Left ventricle myocardium inferior (tissue), 1 donor: ENCODE measurements at places on chromosomes 12 and 14. TPM values are rescaled to one million over a fixed set of nuclear protein-coding genes. Genes with fewer than 3 reads are reported as not detected.

Gene RNASE3
- not detected for total RNA-seq

Gene SLC5A8
- total RNA-seq, result not detected

DNA sequence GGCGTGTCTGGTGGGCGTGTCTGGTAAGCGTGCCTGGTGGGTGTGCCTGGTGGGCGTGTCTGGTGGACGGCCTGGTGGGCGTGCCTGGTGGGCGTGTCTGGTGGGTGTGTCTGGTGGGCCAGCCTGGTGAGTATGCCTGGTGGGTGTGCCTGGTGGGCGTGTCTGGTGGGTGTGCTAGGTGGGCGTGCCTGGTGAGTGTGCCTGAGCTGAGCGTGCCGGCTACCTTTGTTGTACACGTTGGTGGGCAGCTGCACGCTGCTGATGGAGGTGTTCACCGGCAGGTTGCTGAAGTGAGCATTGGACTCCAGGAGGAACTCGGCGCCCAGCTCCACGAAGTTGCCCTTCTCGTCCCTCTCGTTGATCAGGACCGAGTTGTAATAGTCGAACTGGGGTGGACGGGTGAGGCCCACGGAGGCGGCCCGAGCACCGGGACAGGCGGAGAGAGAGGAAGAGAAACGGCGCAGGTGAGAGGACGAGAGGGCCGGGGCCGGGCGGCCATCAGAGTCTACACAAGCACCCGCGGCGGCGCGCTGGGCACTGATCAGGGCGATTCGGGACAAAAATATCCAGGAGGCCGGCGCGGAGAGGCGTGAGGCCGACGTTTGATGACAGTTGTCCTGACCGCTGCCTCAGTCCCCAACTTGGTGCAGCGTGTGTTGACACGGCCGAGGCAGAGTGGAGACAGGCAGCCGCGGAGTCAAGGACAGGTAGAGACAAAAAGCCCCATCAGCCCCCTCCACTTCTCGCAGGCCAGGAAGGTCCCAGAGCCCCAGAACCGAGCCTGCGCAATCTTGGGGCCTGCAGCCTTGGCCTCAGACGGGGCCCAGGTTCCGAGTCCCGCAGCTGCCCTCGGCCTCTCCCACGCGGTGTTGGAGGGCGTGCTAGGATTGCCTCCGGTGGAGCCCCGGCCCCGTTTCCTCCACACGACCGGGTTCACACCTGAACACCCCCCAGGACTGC lies 10.5 kb downstream of the CACNA2D4 start:
- DNase-seq, result no peak

DNA sequence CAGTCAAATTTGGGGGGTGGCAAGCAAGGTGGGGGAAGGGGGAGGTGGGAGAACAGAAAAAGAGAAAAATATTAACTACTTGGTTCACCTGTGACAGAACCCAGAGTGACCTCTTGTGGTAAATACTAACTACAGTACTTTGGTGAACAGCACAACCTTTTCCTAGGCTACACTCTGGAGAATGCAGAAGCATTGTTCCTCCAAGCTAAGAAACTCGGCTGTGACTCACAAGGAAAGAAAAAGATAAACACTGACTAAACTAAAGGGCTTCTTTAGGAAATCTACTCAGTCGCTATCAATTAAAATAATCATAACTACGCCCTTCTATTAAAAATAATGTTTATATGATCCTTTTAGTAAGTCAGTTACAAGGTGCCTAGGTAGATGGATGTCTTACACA lies 5.4 kb downstream of the KCNH5 start:
- no peak for DNase-seq

DNA sequence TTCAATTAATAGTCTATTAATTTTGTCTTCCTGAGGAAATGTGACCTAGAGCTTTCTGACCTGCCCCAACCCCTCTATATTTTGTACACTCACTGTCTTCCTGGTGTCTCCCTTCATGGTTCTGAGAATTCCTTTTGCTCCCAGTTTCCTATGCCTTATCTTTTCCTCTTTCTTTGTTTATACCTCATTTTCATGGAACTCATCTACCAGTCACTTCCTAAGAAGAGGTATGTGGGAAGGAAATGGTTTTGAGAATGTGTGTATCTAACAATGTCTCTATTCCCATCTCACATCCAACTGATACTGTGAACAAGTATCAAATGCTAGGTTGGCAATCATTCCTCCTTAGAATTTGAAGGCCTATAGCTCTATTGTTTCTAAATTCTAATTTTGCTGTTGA lies 245.1 kb upstream of the EGLN3 start:
- no peak for DNase-seq

GRCh38 chr14:32018391-32019092 lies 58.6 kb upstream of the ARHGAP5 start:
- DNase-seq, result no peak
